ENCODE measurements at places on chromosomes 2 and 18.

- no peak for DNase-seq
Measured at GRCh38 chr18:35808796-35809195, 163.7 kb upstream of the RMP24 start.

- DNase-seq: no peak
Measured at GRCh38 chr2:204292439-204292838, 252.8 kb upstream of the PARD3B start.

DNA sequence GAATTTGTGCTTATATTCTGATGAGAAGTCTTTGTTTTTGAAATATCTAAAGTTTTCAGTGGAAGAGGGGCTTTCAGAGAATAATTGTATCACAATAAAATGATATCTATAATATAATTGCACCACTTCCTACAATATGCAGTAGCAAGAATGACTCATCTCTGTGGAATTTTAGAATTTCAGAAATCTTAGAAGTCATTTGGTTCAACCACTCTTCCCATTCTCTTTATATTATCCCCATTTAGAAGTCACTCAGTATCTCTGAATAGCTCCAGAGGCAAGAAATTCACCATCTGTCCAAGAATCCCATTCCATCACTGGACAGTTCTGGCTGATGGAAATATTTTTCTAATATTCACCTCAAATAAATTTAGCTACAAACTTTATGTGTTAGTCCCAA is 59.3 kb upstream of the CCDC68 start:
- DNase-seq: no peak

DNA sequence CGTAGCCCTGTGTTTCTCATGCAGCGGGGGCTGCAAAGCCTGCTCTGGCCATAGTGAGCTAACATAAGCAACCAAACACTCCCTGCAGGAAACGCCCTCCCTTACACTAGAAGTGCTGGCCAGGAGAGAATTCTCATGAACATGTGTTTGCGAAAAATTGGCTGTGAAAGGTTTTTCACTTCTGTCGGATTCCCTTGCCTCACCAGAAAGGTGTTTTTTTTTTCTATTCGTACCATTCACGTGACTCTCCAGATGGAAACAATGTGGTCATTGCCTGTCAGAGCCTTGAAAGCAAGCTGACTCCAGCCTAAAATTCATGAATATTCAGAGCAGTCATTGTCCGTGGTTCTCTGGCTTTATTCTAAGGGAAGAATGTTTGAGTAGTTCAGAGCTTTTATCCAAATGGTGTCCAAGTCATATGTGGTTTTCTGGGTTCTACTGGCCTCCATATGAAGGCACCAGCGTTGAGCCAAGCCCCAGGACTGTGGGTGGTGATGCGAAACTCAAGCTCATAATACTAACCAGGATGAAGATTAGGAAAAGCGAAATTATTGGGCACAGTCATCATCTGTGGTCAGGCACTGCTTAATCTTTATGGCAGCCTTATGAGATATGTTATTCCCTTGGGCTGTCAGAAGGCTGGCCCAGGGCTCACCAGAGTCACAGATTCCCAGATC is 236.4 kb downstream of the ALPK2 start:
- DNase-seq: no peak

DNA sequence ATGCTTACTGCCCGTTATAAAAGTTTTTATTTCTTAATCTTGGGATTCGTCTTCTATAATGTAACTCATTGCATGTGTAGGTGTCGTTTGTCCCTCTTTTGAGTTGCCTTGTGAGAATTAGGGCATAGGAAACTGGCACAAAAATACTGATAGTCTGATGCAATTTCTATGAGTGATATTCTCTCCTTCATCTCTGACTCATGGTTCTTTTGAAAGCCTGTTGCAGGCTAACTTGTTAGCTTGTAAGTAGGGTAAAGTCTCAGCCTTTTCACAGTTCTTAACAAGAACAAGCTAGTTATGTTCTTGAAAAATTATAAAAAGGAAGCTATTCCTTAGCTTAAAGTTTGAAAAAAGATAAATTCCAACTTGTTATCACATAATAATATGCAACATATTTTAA is 1085.4 kb upstream of the NRXN1 start:
- DNase-seq: no peak

GRCh38 chr2:171316220-171316619 is 117.6 kb downstream of the METTL8 start:
- no peak for DNase-seq

DNA sequence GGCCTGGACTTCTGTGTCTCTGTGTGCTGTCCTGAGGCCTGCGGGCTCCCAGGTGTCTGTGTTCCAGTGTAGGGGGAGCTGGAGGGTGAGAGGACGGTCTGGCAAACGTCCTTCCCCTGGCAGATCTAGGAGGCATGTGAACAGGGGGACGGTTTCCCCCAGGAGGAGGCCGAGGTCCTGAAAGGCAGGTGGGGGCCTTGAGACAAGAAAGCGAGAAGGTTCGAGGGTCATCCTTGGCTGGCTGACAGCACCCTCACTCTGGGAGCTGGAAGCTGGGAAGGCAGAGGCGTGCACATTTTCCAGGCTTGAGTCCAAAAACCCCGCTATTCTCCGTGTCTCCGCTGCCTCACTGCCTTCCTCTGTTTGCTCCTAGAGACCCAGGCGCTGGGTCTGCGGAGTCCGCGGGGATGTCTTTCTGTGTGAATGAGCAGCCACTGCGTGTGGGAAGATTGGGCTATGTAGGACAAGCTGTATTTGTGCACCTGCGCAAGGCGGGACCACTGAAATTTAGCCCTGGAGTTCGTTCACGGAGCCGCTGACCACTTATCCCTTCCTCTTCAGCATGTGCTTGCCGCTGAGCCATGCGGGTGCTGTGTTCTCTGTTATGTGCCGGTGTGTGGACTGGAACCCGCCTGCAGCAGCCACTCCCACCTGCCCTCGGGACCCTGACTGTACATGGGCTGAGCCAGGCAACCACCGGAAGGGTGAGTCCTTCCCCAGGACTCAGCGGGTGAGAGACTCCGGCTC is 43.7 kb downstream of the TWIST2 start:
- DNase-seq: no peak

- DNase-seq: no peak
Measured at GRCh38 chr2:159639071-159639470, 22.7 kb upstream of the BAZ2B start.

DNA sequence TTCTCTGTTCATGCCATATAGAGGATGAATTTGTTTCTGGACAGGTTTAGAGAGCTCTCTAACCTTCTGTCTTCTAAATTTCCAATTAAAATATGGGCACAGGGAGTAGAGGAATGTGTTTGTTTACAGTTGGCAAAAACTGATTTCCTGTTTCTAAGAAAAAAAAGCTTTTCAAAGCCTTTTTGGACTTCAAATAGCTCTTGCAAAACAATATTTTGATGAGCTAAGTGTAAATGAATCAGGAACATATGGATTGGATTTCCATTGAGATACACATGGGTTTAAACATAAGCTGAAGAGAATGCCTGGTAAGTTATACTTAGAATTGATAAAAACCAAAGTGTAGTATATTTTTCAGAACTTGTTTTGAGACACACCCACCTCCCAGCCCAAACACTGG is 677.5 kb downstream of the NYAP2 start:
- no peak for DNase-seq

DNA sequence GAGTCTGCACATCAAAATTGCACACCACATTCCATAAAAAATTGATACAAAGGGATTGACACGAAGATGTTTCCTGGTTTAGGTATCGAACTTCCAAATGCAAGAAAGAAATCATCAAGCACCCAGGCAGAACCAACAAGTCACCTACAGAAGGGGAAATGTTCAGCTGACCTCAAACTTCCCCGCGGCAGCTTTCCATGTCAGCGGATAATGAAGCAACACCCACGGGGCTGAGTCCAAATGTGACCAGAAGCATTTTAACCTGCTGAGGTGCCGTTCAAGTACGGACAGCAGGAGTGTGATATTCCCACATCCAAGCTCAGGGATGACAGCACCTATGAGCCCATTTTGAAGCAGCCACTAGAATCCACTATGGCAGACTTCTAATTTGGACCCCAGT is 124.9 kb downstream of the GALNT14 start:
- no peak for DNase-seq

DNA sequence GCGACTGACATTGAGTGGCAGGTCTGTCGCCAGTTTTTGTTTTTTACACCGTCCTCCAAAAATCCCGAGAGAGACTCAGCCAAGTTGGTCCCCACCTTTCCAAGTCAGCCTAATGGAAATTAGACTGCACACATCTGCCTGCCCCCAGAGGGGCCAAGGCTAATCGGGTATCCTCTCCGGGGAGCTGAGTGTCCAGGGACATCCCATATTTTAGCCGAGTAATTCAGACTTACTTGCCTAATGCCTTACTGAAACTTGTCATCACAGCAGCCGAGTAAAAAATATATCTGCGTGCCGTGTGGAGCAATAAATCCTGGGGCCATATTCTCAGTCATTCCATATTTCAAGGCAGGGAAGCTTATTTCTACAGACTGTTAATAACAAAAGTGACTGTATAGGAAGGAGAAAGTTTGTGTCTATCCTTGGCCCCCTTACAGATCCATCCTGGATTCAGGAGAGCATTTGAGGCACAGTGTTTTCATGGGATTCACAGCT is 38.9 kb upstream of the NRP2 start:
- DNase-seq: no peak

GRCh38 chr2:235567842-235568241 is 74.0 kb downstream of the AGAP1 start:
- DNase-seq: no peak

DNA sequence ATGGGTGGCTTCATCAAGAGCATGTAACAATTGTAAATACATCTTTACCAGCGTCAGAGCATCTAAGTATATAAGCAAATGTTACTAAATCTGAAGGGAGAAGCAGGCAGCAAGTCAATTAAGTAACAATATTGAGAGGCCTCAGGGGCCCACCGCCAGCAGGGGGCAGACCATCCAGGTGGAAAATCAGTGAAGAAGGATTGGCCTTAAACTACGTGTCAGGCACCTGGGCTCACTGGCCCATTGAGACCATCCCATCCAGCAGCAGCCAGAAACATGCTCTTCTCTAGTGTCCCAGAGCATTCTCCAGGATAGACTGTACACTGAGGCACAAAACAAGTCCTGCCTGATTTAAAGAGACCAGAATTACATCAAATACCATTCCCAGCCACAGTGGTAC is 96.2 kb upstream of the SNTG2 start:
- peak; percentile 4 for DNase-seq

DNA sequence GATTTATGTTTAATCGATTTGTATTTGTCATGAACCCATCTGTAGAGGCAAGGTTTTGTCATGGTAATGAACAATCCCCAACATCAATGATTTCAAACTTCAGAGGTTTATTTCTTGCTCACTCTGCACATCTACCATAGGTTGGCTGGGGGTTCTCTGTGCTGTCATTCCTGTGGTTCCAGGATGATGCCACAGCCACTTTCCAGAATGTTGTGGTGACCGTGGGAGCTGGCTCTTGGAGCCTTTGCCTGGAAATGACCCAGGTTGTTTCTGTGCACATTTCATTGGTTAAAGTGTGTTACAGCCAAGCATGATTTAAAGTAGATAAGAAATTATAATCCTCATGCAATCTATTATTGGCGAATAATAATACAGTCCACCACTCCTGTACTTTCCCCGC is 28.2 kb upstream of the EPAS1 start:
- no peak for DNase-seq

GRCh38 chr2:77910136-77910535 is 388.0 kb upstream of the LRRTM4 start:
- DNase-seq: no peak

GRCh38 chr2:135974036-135974435 is 11.4 kb downstream of the DARS1 start:
- no peak for DNase-seq

GRCh38 chr18:48068916-48069445 is 138.5 kb upstream of the SMAD2 start:
- no peak for DNase-seq

- no peak for DNase-seq
Measured at GRCh38 chr18:10927286-10927992, 221.9 kb downstream of the PIEZO2 start.

DNA sequence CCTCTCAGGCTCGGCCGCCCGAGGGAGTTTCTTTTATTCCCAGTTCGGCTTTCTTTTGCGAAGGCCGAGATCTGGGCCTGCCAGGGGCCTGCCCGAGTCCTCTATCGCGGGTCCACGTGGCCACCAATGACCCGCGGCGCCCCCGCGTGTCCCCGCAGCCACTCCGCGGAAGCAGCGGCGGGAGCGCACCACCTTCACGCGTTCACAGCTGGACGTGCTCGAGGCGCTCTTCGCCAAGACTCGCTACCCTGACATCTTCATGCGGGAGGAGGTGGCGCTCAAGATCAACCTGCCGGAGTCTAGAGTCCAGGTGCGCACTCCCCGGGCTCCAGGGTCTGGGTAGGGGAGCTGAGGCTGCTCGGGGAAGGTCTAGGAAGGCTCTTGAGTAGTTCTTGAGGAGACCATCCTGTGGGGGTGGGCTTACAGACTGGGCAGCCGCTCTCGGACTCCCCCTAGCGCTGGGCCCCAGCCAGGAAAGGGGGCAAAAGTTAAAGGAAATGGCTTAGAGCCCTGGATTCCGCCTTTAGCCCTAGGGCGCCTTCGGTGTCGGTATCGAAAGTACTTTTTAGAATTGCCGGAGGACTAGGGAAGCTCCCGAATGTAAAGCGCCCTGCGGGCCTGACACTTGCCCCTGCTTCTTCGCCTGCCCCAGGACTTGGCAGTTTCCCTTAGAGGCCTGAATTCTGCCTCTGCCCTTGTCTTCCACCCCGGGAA is 3.4 kb downstream of the OTX1 start:
- DNase-seq: no peak

DNA sequence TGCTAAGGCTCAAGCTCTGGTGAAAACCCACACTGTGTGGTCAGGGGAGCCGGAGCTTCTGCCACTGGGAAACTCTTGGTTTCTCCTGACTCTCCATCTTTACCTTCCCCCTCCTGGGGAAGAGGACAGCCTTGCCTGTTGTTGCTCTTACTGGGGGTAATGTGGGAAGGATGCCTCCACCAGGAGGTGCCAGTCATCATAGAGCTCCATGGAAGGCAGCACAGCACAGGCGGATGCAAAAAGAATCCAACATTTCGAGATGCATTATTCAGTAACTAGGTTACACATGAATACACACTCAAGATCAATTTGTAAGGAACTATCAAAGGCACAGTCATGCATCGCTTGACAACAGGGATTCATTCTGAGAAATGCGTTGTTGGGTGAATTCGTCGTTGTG is 322.6 kb downstream of the AFF3 start:
- DNase-seq: peak; percentile 3

DNA sequence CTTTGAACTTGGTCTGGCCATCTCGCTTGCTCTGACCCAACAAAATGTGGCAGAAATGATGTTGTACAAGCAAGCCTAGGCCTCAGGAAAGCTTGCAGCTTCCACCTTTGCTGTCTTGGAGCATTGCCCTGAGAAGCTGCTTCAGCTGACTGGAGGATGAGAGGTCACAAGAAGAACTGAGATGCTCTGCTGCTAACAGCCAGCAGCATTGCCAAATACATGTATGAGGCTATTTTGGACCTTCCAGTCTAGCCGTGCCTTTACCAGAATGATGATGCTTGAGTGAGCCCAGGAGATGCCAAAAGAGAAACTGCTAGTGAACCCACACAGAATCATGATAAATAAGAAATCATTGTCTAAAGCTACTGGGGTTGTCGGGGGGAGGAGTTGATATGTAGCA is 13.2 kb upstream of the ITGAV start:
- DNase-seq: no peak

- no peak for DNase-seq
Measured at GRCh38 chr2:80269806-80270205, 34.7 kb downstream of the LRRTM1 start.

GRCh38 chr2:135004005-135004746 is 43.1 kb downstream of the MAP3K19 start:
- DNase-seq: peak; percentile 80

- DNase-seq: no peak
Measured at GRCh38 chr2:10613263-10613662, 76.5 kb downstream of the NOL10 start.

GRCh38 chr18:48228301-48228715 is 180.9 kb downstream of the ZBTB7C start:
- no peak for DNase-seq
